ENCODE measurements at places on chromosomes 5 and 9. TPM values are rescaled to one million over a fixed set of nuclear protein-coding genes. Genes with fewer than 3 reads are reported as not detected.

The FOXD4 gene
- 0.26 TPM for total RNA-seq

- no peak for DNase-seq
These were observed 318.0 kb downstream of the ADAMTS6 start for GRCh38 chr5:65163698-65164097.

GRCh38 chr9:123299558-123300126, 31.3 kb upstream of the STRBP start:
- no peak for DNase-seq

DNA sequence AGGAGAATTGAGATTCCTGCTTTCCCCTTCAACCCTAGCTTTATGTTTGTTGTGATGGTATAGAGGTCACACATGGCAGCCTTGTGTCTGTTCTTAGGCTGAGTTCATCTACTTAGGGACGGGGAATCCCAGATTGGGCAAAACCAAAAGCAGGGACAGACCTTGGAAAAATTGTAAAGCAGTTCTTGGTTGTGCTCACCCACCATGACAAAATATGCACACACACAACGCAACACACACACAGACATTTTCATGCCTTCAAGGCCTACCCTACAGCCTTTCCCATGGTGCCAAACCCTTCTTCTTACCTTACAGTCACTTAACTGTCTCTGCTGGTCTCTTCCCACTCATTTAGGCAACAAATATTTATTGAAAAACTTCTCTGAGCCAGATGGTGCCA, 14.8 kb downstream of the PCDHGC5 start:
- DNase-seq: no peak

DNA sequence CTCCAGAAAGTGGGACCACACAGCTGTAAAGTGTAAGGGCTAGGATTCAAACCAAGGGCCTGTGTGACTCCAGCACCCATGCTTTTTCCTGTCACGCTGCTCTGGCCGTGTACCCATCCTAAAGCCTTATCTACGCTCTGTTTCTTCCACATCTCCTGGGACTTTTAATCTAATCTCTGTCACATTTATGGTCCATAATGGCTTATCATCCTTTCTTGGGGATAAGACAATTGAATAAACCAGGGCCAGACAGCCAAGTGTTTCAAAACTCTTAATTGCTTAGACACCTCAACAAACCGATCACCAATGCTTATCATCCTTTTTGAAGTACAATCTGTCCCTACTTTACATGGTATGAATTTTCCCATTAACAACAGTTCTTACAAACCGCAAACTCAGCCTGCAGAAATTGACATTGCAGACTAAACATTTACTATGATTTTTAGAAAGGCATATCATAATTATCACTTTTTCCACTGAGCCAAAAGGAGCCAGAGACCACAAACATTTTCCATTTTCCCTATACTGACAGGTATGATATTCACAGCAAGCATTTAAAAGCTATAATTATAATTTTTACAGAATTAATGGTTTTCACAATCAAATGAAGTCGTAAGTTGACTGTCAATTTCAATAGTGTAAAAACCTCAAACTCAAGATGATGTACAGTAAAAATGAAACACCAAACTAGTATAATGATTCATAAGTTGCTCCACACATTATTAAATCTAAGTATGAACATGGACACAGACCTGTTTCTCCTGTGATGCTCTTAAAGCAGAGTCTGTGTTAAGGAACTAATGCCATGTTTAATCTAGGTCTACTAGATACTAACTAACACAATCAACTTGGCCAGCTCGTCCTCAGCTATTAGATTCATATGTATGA, 99.5 kb downstream of the FBXW11 start:
- no peak for DNase-seq

- no peak for DNase-seq
These were observed 8.0 kb upstream of the CAST start for GRCh38 chr5:96654209-96654608.

The SPAG8 gene
- 0.55 TPM for total RNA-seq

DNA sequence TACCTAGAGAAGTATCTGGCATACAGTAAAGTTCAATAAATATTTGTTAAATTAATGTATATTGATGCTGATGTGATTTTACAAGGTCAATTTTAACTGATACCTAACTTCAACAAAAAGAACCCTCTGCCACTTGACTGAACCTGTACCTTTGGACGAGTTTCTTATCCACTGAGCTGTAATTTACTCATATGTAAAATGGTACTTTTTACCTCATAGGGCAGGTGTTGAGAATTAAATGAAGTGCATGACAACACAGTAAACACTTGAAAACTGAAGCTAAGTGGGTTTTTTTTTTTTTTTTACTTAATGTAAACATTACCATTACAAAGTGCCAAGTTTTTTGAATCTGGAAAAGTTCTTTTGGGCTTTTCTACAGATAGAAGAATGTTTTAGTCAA, 15.4 kb downstream of the NIPSNAP3B start:
- DNase-seq: no peak
